Uterine smooth muscle cell (primary cell): ENCODE measurements at places on chromosomes 3 and 15. TPM values are rescaled to one million over a fixed set of nuclear protein-coding genes. Genes with fewer than 3 reads are reported as not detected.

The CASR gene
- not detected in 2 replicates for total RNA-seq

The UBXN7 gene
- total RNA-seq, result 20.4 and 25.2 TPM in 2 replicates

The C3orf49 gene
- total RNA-seq, result not detected in 2 replicates

The HRG gene
- not detected in 2 replicates for total RNA-seq

The CPA3 gene
- total RNA-seq, result not detected in 2 replicates

The A4GNT gene
- not detected in 2 replicates for total RNA-seq
